ENCODE measurements at places on chromosomes 12 and 14. TPM values are rescaled to one million over a fixed set of nuclear protein-coding genes. Genes with fewer than 3 reads are reported as not detected.

Gene LBHD2
- polyA plus RNA-seq, result 0.75 TPM

Gene SLC38A6
- 27.0 TPM for polyA plus RNA-seq

Gene WDHD1
- 3.7 TPM for polyA plus RNA-seq

Gene NABP2
- polyA plus RNA-seq, result 16.0 TPM

Gene PITPNM2
- 56.8 TPM for polyA plus RNA-seq

Gene CCDC198
- polyA plus RNA-seq, result under 0.01 TPM

Gene MORN3
- polyA plus RNA-seq, result 4.9 TPM

Gene C1R
- polyA plus RNA-seq, result 149 TPM

Gene SLC6A15
- 0.32 TPM for polyA plus RNA-seq

Gene YARS2
- 21.0 TPM for polyA plus RNA-seq

Gene SLC38A4
- polyA plus RNA-seq, result 2.4 TPM

Gene CD27
- polyA plus RNA-seq, result 75.4 TPM

Gene PTPN6
- 213 TPM for polyA plus RNA-seq

Gene FAM181A
- polyA plus RNA-seq, result 0.11 TPM

Gene FSCB
- polyA plus RNA-seq, result not detected

Gene GPRC5A
- 1.1 TPM for polyA plus RNA-seq

Gene SLC25A47
- polyA plus RNA-seq, result 0.09 TPM

Gene NUAK1
- polyA plus RNA-seq, result 4.3 TPM

Gene HOXC12
- polyA plus RNA-seq, result 0.07 TPM

Gene C1RL
- polyA plus RNA-seq, result 54.8 TPM

All from thymus (tissue), 14 donors.